Activated CD4-positive, alpha-beta memory T cell treated with anti-CD3 and anti-CD28 coated beads for 36 hours (primary cell): ENCODE measurements at places on chromosomes 2 and 18.
A peak's percentile ranks its signal among the peaks of the same experiment; 100 is the strongest.

DNA sequence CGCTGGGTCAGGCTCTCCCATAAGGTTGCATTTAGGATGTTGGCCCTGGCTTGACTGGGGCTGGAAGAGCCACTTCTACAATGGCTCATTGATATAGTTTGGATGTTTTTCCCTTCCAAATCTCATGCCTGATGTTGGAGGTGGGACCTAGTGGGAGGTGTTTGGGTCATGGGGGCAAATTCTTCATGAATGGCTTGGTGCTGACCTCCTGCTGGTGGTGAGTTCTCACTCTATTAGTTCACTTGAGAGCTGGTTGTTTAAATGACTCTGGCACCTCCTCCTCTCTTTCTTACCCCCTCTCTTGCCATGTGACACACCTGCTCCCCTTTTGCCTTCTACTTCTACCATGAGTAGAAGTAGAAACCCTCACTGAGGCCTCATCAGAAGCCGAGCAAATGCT lies 20.5 kb downstream of the ACOXL start:
- DNase-seq, result no peak

GRCh38 chr2:27856386-27856785 lies 33.8 kb downstream of the RBKS start:
- no peak for DNase-seq

- DNase-seq, result no peak
Observed at GRCh38 chr2:128726911-128727310, 408.2 kb upstream of the HS6ST1 start.

DNA sequence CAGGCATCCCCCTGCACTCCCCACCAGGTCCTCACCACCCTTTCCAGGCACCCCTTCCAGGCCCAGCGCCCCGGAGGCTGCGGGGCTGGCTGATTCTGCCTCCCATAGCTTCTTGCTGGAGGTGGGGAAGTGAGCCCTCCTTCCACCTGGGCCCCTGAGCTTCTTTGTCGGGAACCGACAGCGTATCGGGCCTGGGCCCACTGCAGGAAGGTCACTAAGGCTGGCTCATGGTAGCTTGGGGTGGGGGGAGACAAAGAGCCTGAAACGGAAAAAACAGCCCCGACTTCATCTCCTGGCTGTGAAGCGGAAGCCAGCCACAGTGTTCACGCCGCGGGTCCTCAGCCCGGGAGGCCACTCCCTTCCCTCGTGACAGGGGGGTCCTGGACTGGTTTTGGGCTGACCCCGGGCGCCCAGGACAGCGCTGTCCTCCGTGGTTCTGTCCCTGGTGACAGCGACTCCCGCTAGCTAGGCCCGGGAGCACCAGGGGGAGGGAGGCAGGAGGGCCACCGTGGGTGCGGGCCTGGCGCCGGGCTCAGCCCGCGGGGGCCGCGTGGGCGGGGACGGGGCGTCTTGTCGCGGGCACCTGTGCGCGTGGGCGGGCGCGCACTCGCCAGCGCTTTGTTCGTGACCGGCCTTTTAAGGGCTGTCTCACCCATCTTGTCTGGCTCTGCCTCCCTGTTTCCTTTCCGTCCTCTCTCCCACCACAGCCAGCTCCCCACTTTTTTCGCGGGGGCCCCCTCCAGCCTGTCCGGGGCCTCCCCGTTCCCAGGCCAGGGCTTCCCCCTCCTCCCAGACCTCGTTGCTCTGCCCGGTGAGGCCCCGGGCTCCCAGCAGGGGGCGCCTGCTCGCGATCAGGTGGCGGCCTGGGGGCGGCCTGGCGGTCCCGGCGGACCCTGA lies 64.9 kb downstream of the DNMT3A start:
- peak; percentile 88 for DNase-seq

DNA sequence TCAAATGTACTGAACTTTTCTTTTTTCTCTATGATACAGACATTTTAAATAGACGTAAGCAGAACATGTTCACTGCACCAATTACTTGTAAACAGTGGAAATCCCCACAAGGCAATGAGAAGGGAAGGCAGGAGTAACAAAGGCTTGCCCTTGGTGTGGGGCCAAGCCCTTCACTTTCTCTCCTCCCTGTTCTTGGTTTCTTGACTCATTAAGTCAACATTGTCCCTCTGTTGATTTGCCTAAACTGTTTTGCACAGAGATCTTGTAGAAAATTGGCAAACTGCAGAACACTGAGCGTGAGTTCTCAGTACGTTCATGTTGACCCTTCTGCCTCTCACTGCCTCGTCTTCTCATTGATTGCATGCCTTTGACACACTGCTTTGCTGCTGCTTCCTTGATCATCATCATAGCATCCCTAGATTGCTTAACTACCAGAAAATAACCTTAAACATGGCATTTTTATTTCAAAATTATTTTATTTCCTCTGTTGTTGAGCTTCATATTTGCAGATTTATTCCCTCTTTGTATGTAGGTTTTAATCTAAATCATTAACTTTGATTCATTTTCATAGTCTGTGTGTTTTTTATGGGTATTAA lies 257.7 kb downstream of the PTGR3 start:
- DNase-seq, result peak; percentile 36

- no peak for DNase-seq
Observed at GRCh38 chr2:53852532-53852931, 7.2 kb downstream of the GPR75 start.

DNA sequence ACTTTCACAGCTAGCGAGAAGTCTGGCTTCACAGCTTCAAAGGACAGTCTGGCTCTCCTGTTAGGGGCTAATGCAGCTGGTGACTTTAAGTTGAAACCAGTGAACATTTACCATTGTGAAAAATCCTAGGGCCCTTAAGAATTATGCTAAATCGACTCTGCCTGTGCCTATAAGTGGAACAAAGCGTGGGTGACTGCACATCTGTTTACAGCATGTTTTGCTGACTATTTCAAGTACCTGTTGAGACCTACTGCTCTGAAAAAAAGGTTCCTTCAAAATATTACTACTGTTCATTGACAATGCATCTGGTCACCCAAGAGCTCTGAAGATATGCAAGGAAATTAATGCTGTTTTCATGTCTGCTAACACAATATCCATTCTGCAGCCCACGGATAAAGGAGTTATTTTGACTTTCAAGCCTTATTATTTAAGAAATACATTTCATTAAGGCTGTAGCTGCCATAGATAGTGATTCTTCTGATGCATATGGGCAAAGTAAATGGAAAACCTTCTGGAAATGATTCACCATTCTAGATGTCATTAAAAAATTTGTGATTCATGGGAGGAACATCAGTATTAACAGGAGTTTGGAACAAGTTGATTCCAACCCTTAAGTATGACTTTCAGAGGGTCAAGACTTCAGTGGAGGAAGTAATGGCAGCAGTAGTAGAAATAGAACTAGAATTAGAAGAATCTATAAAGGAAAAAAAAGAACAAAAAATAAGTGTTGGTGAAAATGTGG lies 48.9 kb downstream of the POLR1A start:
- DNase-seq, result no peak
